Activated T-cell treated with anti-CD3 and anti-CD28 coated beads, Interleukin-2, amount 50 U/mL, for 24 hours (primary cell): ENCODE measurements at places on chromosomes 6 and 20.

GRCh38 chr20:1835186-1836035 is 59.8 kb upstream of the SIRPA start:
- no peak for DNase-seq

DNA sequence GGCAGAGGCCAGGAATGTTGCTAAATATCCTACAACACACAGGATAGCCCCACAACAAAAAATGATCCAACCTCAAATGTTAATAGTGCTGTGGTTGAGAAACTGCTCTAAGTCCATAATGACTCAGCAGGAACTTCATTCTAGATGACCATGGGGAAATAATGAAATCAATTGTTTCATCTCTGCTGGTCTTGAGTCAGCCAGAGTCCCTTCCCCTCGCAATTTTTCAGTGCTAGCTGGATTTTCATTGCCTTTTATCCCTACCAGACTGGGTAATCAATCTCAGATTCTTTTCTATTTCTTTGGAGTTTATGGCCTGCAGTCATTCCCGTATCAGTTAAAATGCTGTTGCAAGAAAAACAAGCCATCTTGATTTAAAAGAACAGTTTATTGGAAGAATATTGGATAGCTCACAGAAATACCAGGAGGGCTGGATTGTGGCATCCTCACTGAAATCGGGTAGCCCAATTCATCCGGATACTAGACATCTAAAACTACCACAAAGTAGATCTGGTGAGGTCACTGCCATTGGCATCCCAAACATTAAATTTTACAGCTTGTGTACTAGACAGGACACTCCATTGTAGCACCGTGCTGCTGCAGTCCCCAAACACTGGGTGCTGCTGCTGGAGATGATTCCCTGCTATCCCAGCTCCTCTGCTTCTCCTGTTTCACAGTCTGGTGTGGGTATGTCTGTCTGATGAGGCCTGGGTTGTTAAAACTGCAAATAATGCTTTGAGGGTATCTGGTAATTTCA is 30.3 kb upstream of the POPDC3 start:
- no peak for DNase-seq

DNA sequence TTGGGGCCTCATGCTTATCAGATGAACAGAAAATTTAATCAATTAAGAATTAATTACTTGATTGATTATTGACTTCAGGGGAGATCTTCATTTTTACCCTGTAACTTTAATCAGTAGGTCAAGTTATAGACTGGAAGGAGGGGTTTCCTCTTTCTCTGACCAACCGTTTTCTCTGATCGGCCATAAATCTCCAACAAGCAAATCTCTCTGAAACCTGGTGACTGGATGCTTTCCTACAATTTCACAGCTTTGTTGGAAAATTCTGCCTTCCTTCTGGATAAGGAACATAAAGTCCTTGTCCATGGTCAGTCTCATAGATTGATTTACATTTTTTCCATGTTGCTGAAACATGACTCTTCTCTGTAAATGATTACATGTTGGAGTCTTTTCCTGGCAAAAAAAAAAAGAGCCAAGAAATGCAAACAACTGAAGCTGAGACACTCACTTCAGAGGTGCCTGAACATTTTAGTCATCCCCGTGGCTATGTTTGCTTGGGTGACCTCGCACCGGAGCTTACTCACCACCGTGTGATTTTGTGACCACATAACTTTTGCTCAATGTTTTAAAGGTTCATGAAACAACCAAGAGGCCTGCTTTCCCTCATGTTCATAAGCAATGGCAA is 31.0 kb downstream of the IRF4 start:
- DNase-seq: no peak

GRCh38 chr6:6844530-6844929 is 256.0 kb downstream of the LY86 start:
- no peak for DNase-seq

DNA sequence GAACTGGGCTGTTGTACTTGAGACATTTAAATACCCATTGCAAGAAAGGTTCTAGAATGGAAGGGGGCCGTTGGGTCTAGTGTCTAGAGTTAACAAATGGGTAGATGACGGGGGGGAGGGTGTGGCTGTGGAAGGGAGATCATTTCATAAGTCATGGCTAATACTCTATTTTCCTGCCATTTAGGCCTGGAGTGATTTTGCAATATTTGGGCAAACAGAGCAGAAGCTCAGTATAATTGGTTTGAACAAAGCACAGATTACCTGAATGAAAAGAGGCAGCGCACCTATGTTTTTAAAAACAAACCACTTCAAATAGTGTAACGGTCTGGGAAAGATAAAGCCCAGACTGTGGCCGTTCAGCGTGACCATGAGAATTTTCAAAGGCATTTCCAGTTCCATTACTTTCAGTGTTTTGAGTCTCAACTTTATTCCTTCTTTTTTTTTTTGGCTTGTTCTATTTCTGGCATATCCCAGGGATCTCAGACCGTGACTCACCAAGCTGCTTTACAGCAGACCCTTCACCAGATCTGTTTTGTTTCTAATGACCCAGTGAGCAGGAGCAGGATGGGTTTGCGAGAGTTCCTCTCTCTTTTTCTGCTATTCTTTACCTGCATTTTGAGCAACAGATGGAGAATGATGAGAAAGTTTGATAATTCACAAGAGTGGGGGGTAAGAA is 73.7 kb downstream of the LYRM2 start:
- DNase-seq: no peak

GRCh38 chr6:125714441-125715090 is 34.9 kb upstream of the HEY2 start:
- no peak for DNase-seq

DNA sequence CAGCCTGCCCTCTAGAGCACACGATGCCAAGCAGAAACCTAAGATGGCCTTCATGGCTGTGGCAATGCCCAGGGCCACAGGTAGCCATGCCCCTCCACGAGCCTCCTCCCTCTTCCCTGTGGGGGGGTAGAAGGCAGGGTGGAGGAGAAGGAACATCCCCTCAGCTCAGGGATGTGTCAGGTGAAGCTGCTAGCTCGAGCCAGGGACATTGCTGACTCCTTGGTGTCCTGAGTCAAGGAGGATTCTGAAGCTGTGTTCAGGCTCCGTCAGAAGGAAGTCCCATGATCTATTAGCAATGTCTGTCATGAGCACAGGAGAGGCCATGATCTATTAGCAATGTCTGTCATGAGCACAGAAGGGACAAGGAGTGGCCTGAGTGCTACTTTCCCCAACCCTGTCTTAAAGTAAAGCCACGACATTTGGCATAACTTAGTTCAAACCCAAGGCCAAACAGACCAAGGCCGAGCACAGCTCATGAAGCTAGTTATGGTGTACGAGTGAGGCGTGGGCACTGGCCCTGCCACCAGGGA is 87.8 kb downstream of the BMP7 start:
- DNase-seq: no peak
